ENCODE measurements at places on chromosomes 16 and 17. TPM values are rescaled to one million over a fixed set of nuclear protein-coding genes. Genes with fewer than 3 reads are reported as not detected.
A peak's percentile ranks its signal among the peaks of the same experiment; 100 is the strongest.

DNA sequence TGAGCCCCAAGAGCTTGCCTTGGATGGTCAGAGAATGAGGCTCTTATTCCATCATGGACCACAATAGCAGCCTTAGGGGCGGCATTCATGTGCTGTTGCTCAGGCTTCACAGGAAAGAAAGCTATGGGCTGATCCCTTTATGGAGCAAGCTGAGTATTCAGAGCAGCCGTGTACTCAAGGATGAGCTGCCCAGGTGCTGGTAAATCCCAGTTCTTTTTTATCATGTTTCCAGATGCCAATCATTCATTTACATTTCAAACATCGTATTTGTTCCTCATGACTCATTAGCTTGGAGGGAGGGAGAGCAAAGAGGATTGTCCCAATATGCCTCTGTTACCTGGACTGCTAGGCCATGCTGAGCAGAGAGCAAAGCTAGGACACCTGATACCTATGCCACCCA is 475.7 kb downstream of the SHISA9 start:
- no peak for DNase-seq

DNA sequence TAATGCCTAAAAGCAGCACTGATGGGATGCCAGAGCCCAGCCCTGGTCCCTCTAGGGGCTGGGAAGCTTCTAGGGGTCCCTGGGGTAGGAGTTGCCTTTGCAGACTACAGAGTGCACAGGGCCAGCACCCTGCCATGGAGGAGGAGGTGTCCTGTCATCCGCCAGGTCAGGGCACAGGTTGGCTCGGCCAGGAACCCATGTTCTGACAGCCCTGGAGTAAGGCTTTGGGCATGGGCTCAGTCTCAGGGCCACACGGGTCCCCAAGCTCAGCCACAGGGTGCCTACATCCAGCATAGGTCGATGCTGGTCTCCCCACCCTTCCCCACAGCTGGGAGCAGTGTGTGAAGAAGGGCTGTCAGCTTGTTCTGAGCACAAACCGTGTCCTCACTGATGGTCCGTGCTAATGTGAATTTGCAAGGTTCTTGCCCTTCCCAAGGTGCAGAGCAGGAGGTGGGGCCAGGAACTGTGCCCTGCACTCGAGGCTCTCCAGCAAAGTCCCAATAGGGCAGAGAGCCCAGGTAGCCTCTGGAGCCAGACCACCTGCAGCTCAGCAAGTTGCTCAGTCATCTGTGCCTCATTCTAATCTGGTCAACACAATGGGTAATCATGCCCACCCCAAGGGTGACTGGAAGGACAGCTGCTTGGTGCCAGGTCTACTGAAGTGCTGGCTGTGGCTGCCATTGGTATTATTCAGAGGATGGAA is 72.8 kb downstream of the AMFR start:
- no peak for DNase-seq

- no peak for DNase-seq
Observed at GRCh38 chr16:79009896-79010295, 590.6 kb downstream of the MAF start.

DNA sequence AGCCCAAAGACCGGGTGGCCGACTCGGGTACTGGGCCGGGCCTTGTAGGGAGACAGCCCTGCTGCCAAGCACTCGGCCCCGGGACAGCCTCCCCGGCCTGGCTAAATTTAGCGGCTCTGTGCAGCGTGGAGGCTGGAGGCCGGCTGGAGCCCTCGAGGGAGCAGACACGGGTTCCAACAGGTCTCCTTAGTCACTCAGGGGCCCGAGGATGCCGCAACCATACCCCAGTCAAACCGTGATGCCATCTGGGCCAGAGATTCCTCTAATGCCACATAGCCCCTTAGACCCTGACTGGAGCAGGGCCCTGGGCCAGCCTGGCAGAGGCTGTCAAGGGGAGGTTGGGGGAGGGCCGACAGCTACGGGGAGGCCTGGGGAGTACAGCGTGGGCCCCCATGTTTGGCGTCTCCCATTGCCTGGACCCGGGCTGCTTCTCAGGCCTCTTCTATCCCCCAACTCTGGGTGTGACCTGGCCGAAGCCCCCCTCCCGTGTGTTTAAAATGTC is 2.9 kb upstream of the P2RX1 start:
- no peak for DNase-seq

DNA sequence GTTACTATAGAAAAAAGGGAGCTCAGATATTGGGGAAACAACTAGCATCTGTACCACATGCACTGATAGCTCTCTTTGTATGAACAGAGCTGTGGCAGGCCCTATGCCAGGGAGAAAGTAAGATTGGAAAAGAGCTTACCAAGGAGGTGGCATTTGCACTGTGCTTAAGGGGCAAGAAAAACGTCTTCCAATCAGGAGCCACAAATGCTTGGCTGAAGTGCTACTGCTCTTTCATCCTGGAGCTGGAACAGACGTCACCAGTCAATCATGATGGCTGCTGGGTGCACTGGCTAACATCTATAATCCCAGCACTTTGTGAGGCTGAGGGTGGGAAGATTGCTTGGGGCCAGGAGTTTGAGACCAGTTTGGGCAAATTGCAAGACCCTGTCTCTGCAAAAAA is 218.5 kb downstream of the SEC14L1 start:
- DNase-seq: no peak

DNA sequence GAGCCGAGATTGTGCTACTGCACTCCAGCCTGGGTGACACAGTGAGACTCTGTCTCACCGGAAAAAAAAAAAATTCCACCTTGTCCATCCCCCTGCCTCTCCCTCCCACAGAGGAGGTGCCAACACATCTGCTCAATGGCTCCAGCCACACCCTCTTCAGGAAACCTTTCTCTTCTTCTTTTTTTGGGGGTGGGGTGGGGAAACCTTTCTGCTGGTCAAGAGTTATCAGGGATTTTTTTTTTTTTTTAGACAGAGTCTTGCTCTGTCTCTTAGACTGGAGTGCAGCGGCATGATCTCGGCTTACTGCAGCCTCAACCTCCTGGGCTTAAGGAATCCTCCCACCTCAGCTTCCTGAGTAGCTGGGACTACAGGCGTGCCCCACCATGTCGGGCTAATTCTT is 18.7 kb downstream of the TNS4 start:
- no peak for DNase-seq

Gene HOXB7
- total RNA-seq: 23.2 TPM

DNA sequence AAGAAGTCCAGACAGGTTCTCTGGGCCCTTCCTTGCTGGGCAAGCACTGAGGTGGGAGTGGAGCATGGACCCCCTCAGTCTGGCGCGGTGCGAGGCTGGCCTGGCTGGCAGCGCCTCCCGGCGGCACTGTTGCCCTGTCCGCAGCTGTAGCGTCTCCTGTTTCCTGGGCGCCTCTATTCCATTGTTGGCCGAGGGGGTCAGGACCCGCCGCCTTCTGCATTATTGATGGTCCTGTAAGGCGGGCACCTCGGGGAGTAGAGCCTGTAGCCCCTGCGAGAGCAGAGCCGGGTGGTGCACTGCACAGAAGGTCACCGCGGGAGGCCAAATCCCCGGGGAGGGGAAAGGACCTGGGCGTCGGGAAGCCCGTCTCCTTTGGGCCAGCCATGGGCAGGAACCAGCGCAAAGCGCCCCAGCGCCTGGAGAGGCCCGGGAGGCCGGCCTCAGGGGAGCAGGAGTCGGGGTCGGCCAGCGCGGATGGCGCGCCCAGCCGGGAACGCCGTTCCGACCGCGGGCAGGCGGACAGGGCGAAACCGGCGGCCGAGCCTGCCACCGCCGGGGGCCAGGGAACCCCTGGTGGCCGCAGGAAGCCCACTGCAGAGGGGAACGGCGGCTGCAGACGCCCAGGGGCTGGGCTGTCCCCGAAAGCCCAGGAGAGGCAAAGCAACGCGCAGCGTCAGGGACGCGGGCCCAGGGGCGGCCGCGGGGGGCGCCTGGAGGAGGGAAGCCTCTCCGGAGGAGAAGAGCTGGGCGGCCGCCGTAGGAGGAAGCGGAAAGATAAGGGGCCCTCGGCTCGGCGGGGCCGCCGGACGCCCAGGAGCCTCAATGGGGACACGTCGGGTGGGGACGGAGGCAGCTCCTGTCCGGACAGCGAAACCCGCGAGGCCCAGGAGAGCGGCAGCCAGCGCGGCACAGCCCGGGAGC is at the start of gene MYO15B:
Gene MYO15B (plus strand): TSS at position 126 of the 921 bp plus-strand sequence. CDS start 258 bp downstream, at position 384.
- DNase-seq: no peak

DNA sequence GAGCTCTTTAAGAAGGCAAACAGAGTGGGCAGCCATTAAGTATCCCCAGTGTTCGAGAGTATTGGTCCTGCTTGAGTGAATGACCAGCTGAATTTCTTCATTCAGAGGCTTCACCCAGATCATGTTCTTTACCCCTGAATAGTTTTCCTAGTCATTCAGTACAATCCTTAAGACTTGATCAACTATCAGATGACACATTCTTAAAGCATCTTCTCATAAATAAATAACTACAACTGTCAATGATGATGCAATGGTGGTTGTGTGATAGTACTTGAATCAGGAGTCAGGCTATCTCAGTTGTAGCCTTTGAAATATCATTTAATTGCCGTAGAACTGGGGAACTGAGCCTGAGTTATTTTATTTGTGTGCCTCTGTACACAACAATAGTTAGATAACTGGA is 416.8 kb upstream of the CCL2 start:
- peak; percentile 86 for DNase-seq

DNA sequence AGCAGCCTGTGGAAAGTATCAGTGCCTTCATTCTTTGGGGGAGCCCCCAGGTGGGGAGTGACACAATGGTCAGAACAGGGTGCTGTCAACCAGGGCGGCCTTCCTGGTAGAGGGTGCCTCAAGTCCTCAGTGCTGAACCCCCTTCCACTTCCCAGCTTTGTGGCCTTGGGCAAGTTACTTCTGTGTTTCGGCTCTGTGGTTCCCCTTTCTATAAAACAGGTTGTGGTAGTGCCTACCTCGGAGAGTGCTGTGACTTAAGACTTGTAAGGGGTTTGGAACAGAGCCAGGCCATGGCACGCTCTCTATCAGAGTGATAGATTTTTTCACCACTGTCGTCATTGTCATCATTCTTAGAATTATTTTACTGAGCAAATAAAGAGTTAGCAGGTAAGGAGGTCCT is 141.1 kb downstream of the CCDC182 start:
- no peak for DNase-seq

Gene CLEC19A
- total RNA-seq: not detected

- DNase-seq: peak; percentile 95
Observed at GRCh38 chr17:57097832-57098421, 12.9 kb downstream of the AKAP1 start.
